ENCODE measurements at places on chromosomes 4 and X. TPM values are rescaled to one million over a fixed set of nuclear protein-coding genes. Genes with fewer than 3 reads are reported as not detected.

Gene CCDC120
- 0.58 TPM for total RNA-seq

Gene UCP1
- total RNA-seq = not detected

Gene QRFPR
- not detected for total RNA-seq

Gene SLC7A11
- 33.0 TPM for total RNA-seq

All from SJSA1 (cell line).